Pancreas (tissue), 10 donors: ENCODE measurements at places on chromosomes 2 and 18. TPM values are rescaled to one million over a fixed set of nuclear protein-coding genes. Genes with fewer than 3 reads are reported as not detected.

GRCh38 chr2:238231251-238231793 is 8.5 kb downstream of the HES6 start:
- peak; percentile 86 for DNase-seq

- peak; percentile 57 for DNase-seq
Observed at GRCh38 chr18:12324991-12325725, 17.1 kb downstream of the TUBB6 start.

The UBE2E3 gene
- 28.0 TPM for total RNA-seq

- no peak for DNase-seq
Observed at GRCh38 chr2:226526716-226527115, 272.9 kb downstream of the IRS1 start.

GRCh38 chr2:43005975-43006833 is 213.8 kb upstream of the HAAO start:
- peak; percentile 50 for DNase-seq
